ENCODE measurements at places on chromosomes 3 and 15.

DNA sequence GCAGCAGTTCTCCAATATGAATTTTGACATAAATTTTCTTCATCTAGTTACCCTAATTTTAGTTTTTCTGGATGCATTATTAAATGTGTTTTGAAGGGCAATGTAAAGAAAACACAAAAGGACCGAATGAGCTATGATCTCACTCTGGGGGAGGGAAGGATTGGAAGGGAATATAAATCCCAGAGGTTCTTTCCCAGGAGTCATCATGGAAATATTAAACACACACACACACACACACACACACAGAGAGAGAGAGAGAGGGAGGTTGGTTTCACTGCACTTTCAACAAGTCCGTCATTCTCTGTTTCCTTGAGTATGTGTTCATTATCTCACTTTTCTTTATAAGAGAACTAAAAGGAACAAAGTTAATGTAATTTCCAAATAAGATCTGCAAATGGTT is 70.7 kb upstream of the DCBLD2 start:
- DNase-seq, result peak; percentile 78

DNA sequence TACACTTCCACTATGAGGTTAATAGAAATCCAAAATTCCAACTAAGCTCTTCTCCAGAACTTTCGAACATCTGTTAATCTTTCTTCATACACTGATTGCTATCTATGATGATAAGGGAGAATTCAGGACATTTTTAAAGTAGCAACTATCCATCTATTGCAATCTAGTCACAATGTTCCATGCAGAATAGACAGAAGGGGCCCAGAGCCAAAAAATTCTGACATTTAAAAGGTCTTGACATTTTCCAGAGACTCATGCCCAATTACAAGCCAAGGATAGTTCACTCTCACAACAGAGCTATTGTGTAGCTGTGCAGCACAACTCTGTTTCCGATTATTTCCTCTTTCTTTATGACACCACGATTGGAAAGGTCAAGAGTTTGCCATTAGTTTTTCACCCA is 999.7 kb upstream of the ALCAM start:
- DNase-seq, result no peak

GRCh38 chr15:63331456-63331855 is 50.2 kb downstream of the CA12 start:
- no peak for DNase-seq

- DNase-seq, result no peak
Measured at GRCh38 chr3:127677541-127678314, 5.0 kb downstream of the ABTB1 start.

DNA sequence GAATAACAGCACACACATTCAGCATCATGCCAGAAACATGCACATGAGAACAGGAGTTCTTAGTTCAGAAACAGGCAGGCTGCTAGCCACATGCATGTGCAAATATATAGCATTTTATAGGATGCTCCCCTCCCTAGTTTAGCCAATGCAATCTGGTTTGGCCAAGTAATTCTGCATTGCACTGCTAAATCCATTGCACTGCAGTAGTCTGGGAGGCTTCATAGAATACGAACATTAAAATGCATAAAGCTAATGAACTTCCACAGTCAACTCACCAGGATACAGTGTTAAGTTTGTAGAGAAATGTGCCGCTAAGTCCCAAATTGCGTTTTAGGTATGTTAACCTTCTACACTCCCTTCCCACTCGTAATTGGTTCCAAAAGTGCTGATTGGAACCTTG is 41.8 kb downstream of the EHHADH start:
- DNase-seq, result no peak

- no peak for DNase-seq
Measured at GRCh38 chr15:100726421-100727190, 124.2 kb downstream of the ASB7 start.
